ENCODE measurements at places on chromosomes 16 and 17.

GRCh38 chr17:8160741-8161221, 2.0 kb downstream of the VAMP2 start:
- DNase-seq, result no peak

DNA sequence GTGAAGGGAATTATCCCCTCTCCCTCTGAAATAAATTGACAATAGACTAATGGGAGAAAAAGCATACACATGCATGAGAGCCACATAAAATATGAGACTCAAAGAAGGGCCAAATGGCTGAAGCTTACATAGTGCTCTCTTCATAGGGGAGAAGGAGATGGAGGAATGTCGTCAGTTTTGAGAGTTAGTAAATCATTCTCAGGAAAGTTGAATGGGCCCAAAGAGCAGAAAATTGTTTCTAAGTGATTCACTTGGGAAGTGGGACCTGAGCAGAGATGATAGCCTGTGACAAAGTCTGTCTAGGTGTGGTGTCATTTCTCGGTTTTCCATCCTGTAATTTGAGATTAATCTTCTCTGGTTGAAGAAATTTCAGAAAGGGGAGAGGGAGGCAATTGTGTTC, 35.0 kb downstream of the BCAS3 start:
- DNase-seq, result no peak

GRCh38 chr16:18800775-18801144, 589 bp downstream of the ARL6IP1 start:
- peak; percentile 32 for DNase-seq

- no peak for DNase-seq
Observed at GRCh38 chr17:31623990-31624389, 232.5 kb downstream of the RAB11FIP4 start.

- DNase-seq, result no peak
Observed at GRCh38 chr16:47045023-47045422, 71.5 kb upstream of the DNAJA2 start.

DNA sequence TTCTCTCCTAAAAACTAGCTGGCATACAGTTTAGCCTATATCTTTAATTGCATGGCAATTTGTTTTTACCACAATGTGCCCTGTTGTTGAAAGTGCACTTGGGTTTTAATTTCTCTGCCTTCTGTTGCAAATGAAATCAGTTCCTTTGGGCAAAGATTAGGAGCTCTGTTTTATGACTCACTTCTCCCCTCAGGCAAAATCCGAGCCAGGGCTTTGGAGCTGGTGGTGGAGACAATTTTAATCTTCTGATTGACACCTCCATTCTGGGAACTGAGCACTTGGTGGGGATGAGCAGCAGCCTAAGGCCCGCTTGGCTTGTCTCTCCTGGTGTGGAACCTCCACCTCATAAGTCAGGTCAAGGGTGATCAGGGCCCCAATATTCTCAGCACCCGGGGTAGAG, 13.3 kb upstream of the MYH8 start:
- DNase-seq, result peak; percentile 41

DNA sequence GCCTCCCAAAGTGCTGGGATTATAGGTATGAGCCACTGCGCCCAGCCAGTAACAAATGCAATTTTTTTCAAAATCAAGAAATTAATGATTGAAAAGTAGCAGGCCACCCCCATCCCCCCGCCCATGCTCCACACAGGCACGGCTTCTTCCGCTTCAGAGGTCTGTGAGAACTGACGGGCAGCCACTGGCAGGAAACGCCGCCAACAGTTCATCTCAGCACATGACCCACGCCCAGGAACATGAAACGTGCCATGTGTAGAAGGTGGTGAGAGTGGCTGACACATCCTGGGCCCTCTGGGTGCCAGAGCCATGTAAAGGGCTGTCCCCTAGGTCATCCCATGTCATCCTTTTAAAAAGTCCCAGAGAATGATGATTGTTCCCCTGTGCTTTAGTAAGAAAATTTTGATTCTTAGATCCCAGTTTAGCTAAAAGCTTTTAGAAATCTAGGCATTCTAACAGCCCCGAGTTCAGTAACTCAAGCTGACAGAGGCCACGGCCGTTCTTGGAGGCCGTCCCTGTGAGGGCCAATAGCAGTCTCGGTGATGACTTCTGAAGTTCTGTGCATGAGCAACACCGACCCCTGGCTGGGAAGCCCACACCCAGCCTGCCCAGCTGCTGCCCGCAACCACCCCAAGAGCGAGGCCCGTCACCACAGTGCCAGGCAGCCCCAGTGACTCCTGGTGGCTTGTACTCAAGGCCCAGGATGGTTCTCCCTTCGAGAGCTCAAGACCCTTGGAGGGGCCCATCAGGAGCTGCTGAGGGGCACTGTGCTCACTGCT, 52.1 kb downstream of the KLHDC4 start:
- DNase-seq, result no peak

- DNase-seq, result no peak
Observed at GRCh38 chr17:8272421-8272820, 16.0 kb upstream of the RANGRF start.

Data from A172 (cell line).